ENCODE measurements at places on chromosomes 13 and 19. TPM values are rescaled to one million over a fixed set of nuclear protein-coding genes. Genes with fewer than 3 reads are reported as not detected.

ZNF558 gene
- polyA plus RNA-seq: 54.0 TPM

DHDH gene
- 1.1 TPM for polyA plus RNA-seq

KIR2DL3 gene
- 0.13 TPM for polyA plus RNA-seq

LILRB5 gene
- polyA plus RNA-seq: 3.3 TPM

PCP2 gene
- polyA plus RNA-seq: 1.6 TPM

EBI3 gene
- polyA plus RNA-seq: 0.57 TPM

PHLDB3 gene
- polyA plus RNA-seq: 10.2 TPM

NMRK2 gene
- polyA plus RNA-seq: not detected

TUBA3C gene
- not detected for polyA plus RNA-seq

KLK12 gene
- polyA plus RNA-seq: 1.1 TPM

SRRM5 gene
- polyA plus RNA-seq: 2.5 TPM

AP1M2 gene
- 31.6 TPM for polyA plus RNA-seq

VSTM2B gene
- not detected for polyA plus RNA-seq

GRCh38 chr19:46620267-46620666 lies 4.6 kb downstream of the PTGIR start:
- H3K36me3 ChIP-seq: no peaks in the 10 kb centered on the region
- peaks cover 12% of the 10 kb centered on the region for H3K4me1 ChIP-seq
- DNase-seq: no peak
- H3K27ac ChIP-seq: no peak overlapping the region
- no peaks in the 10 kb centered on the region for H3K27me3 ChIP-seq

DNA sequence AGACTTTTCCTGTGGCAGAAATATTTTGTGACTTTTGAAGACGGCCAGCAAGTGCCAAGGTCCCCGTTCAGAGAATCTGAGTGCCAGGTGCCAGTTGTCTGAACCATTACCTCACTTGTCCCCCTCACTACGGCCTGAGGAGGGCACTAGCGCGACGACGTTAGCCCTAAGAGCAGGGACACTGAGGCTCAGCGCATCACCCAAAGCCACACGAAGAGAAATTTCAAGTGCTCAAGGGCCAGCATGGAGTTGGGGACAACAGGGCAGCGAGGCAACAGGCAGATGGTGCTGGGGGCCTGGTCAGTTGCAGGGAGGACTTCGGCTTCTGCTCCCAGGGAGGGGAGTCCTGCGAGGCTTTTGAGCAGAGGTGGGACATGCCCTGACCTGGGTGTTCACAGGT lies 9.5 kb upstream of the TYK2 start:
- DNase-seq: no peak
- H3K4me3 ChIP-seq: no peak overlapping the region
- H3K27me3 ChIP-seq: no peaks in the 10 kb centered on the region
- peaks cover 47% of the 10 kb centered on the region for H3K36me3 ChIP-seq

- H3K4me1 ChIP-seq: no peaks in the 10 kb centered on the region
- no peak for DNase-seq
Measured at GRCh38 chr13:53473397-53473796, 444.8 kb downstream of the OLFM4 start.

DNA sequence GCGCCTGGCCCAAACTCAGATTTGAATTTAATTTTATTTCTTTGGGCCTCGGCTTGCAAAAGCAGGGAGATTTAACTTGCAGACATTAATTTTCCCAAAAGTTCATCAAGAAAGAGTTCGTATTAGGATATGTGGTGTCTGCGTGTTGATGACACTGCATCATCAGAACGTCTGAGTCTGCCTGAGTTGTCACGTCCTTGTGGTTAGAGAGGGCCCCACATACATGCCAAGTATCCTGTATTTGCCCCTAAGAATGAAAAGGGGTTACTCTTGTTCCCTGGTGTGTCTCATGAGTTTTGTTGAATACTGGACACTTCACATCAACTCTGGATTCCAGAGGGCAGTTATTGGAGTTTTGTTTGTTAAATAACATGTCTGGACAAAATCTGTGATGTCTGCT lies 5.6 kb upstream of the TEX29 start:
- no peak overlapping the region for H3K4me3 ChIP-seq
- no peaks in the 10 kb centered on the region for H3K36me3 ChIP-seq
- H3K27me3 ChIP-seq: no peaks in the 10 kb centered on the region
- no peak for DNase-seq

- H3K36me3 ChIP-seq: no peaks in the 10 kb centered on the region
- no peak for DNase-seq
- H3K27me3 ChIP-seq: peaks cover 70% of the 10 kb centered on the region
- H3K4me1 ChIP-seq: peaks cover 2% of the 10 kb centered on the region
- H3K27ac ChIP-seq: no peak overlapping the region
Measured at GRCh38 chr19:29526730-29527499, 1.1 kb downstream of the VSTM2B start.

- H3K27ac ChIP-seq: no peak overlapping the region
- no peak overlapping the region for H3K4me3 ChIP-seq
- no peaks in the 10 kb centered on the region for H3K36me3 ChIP-seq
- DNase-seq: no peak
- H3K27me3 ChIP-seq: no peaks in the 10 kb centered on the region
Measured at GRCh38 chr13:101838323-101838722, 385.8 kb downstream of the ITGBL1 start.

- no peaks in the 10 kb centered on the region for H3K36me3 ChIP-seq
- peaks cover 44% of the 10 kb centered on the region for H3K4me1 ChIP-seq
- no peaks in the 10 kb centered on the region for H3K27me3 ChIP-seq
Measured at GRCh38 chr13:99432609-99433542, 68.4 kb upstream of the TM9SF2 start.

- no peaks in the 10 kb centered on the region for H3K27me3 ChIP-seq
- H3K36me3 ChIP-seq: no peaks in the 10 kb centered on the region
- H3K4me1 ChIP-seq: no peaks in the 10 kb centered on the region
- peak; percentile 6 for DNase-seq
- no peak overlapping the region for H3K27ac ChIP-seq
- no peak overlapping the region for H3K4me3 ChIP-seq
Measured at GRCh38 chr19:39941615-39942365, 7.4 kb upstream of the FCGBP start.

DNA sequence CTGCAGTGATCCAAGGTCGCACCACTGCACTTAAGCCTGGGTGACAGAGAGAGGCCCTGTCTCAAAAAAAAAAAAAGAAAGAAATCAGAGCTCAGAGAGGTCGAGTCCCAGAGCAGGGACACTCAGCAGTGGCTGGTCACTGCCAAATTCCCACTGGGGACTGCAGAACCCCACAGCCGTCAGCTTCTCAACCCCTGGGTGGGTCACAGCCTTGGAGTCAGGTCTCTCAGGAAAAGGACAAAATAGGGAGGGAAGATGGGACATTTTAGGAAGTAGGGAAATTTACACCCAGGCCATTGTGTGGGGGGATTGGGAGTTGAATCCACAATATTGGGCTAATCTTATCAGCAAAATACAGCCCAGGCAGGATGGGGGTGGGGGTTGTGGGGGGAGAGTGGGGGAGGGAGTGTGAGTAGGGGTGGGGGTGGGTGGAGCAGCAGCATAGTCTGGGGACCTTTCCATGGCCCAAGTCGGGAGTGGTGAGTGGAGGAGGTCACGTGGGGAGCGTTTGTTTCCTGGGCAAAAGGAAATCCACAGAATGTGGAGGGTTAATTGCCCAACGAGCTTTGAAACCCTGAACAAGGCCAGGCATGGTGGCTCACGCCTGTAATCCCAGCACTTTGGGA lies 5.0 kb upstream of the CCDC194 start:
- DNase-seq: no peak
- H3K27me3 ChIP-seq: no peaks in the 10 kb centered on the region
- no peaks in the 10 kb centered on the region for H3K36me3 ChIP-seq
- no peak overlapping the region for H3K27ac ChIP-seq
- H3K4me3 ChIP-seq: no peak overlapping the region
- H3K4me1 ChIP-seq: no peaks in the 10 kb centered on the region

- peaks cover 6% of the 10 kb centered on the region for H3K27me3 ChIP-seq
- no peak overlapping the region for H3K4me3 ChIP-seq
- peaks cover 33% of the 10 kb centered on the region for H3K36me3 ChIP-seq
- H3K27ac ChIP-seq: no peak overlapping the region
- H3K4me1 ChIP-seq: peaks cover 6% of the 10 kb centered on the region
Measured at GRCh38 chr19:6819323-6819722, 46.8 kb downstream of the VAV1 start.

DNA sequence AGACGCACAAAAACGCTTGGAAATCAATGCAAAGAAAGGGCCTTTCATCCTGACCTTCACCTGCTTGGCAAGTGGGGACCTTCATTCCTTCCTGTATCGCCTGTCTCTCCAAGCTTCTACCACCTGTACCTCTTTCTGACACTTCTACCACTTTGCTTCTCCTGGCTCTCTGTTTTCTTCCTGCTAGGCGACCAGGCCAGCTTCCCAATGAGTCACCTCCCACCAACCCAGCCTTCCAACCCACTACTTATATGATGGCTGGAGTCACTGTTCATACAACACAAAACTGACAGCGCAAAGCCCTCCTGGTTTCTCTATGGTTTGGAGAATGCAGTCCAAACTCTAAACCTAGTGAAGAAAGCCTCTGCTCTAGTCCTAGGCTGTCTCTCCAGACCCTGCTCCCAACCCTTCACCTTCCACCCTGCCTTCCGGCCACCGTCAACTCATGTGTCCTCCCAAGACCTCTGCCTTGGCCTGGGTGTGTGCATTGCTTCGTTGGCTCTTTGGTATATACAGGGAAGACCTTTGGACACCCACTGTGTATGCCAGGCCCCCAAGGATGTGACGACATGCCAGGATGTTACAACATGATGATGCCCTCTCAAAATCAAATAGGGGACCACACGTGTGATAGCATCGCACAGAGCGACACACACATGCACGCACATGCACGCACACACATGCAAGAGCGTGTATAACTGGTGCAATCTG lies 148.5 kb downstream of the STK24 start:
- DNase-seq: no peak
- no peak overlapping the region for H3K27ac ChIP-seq
- no peak overlapping the region for H3K4me3 ChIP-seq
- H3K27me3 ChIP-seq: no peaks in the 10 kb centered on the region
- no peaks in the 10 kb centered on the region for H3K4me1 ChIP-seq

GRCh38 chr19:16893686-16893989 lies 4.8 kb downstream of the F2RL3 start:
- H3K4me1 ChIP-seq: peaks cover 27% of the 10 kb centered on the region
- no peaks in the 10 kb centered on the region for H3K27me3 ChIP-seq
- no peak for DNase-seq
- H3K4me3 ChIP-seq: no peak overlapping the region
- H3K27ac ChIP-seq: no peak overlapping the region
- no peaks in the 10 kb centered on the region for H3K36me3 ChIP-seq

DNA sequence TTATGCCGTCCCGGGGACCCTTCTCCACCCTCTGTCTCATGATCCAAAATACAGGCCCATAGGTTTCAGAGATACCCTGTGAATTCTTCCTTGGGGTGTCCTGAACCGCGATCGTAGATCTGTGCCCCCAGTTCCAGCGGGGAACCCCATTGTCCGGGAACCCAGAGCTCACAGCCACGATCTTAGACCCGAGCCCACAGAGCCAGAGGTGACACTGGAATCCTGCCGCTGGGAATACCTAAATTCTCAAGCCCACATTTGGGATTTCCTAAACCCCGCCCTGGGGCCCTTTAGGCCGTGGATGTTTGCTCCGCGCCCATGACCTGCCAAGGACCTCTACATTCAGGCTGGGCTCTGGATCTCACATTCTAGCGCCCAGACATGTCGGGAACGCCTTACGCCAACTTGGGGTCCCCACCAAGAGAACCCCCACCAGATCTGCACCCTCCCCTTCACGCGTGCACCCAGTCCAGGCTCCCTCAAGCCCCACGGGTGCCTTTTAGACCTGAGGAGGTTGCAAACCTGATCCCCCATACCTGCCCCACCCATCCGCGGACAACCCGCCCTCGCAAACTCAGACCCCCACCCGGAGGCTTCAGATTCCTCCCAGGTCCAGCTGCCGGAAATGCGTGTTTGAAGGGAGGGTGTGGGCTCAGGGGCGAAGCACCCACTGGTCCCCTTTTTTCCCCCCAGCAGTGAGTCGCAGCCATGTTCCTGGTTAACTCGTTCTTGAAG lies 605 bp downstream of the CAPNS1 start:
- peak; percentile 69 for DNase-seq
- H3K36me3 ChIP-seq: no peaks in the 10 kb centered on the region
- H3K27me3 ChIP-seq: no peaks in the 10 kb centered on the region
- peaks cover 45% of the 10 kb centered on the region for H3K4me1 ChIP-seq
- H3K4me3 ChIP-seq: peak overlapping the region; percentile 87

- H3K27me3 ChIP-seq: no peaks in the 10 kb centered on the region
- no peak overlapping the region for H3K27ac ChIP-seq
- peaks cover 10% of the 10 kb centered on the region for H3K36me3 ChIP-seq
- no peak overlapping the region for H3K4me3 ChIP-seq
- H3K4me1 ChIP-seq: peaks cover 6% of the 10 kb centered on the region
Measured at GRCh38 chr13:52374873-52375411, 31.0 kb downstream of the THSD1 start.

DNA sequence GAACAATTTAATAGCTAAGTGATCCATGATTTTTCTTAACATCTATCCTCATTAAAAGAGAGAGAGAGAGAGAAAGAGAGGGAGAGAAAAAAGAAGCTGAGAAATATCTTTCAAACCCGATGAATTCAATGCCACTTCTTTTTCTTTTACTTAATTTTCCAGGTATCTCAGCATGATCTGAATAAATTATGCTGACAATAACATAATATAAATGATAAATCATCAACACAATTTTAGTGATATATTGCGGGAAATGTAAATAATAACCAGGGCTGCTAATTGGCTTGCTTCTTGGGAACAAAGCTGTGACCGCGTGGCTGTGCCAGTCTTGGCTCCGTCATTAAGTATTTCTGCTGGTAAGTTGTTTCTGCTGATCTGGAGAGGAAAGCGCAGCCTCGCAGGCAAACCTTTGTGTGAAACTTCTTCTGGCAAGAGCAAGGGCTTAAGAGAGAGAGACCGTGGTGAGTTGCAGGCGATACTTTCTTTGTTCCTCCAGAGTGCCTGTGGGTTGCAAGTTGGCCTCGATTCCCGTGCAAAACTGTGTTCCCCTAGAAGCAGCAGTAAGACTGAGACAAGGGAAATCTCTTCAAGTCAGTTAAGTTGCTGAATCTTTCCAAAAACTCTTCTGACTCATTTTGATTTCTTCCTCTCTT lies 489.1 kb upstream of the TSHZ3 start:
- H3K4me3 ChIP-seq: no peak overlapping the region
- DNase-seq: no peak
- H3K27me3 ChIP-seq: no peaks in the 10 kb centered on the region
- H3K27ac ChIP-seq: no peak overlapping the region

DNA sequence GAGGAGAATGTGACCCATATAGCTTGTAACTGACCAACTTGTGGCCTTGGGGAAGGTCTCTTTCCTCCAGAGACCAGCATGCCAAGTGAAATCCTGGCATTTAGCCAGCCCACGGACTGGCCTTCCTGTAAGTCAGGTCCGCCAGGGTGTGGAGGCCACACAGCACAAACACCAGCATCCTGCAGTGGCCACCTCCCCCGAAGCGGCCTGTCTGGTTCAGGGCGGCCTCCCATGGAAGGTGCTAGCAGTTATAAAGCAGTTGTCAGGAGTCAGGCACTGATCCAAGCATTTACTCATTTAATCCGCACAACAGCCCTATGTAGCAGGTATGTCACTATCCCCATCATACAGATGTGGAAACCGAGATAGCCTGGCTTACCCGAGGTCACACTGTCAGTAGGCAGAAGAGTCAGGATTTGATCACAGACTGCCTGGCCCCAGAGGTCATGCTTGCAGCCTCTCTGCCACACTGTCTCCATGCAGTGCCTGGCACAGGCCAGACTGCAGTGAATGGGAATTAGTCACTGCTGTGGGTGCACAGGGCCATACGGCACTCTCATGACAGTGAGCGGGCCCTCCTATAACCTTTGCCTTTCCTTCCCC lies 36.7 kb downstream of the CAPN12 start:
- H3K4me3 ChIP-seq: no peak overlapping the region
- H3K4me1 ChIP-seq: peaks cover 8% of the 10 kb centered on the region
- H3K36me3 ChIP-seq: peaks cover 100% of the 10 kb centered on the region

GRCh38 chr13:111411151-111411858 lies 90.9 kb downstream of the TEX29 start:
- no peak overlapping the region for H3K27ac ChIP-seq
- no peak for DNase-seq
- H3K27me3 ChIP-seq: peaks cover 25% of the 10 kb centered on the region
- H3K36me3 ChIP-seq: no peaks in the 10 kb centered on the region
